Smooth muscle cell of bladder (primary cell): ENCODE measurements at places on chromosomes 2 and 18. TPM values are rescaled to one million over a fixed set of nuclear protein-coding genes. Genes with fewer than 3 reads are reported as not detected.

The COL5A2 gene
- total RNA-seq: 779 and 785 TPM in 2 replicates

The CNDP1 gene
- not detected in 2 replicates for total RNA-seq

The PID1 gene
- total RNA-seq: 28.3 and 36.1 TPM in 2 replicates

The DLGAP1 gene
- total RNA-seq: 0.09 and 0.14 TPM in 2 replicates

The PSTPIP2 gene
- 5.5 and 5.7 TPM in 2 replicates for total RNA-seq

The LRRTM4 gene
- total RNA-seq: 0.09 TPM in 1 of 2 replicates, not detected in the other

The CPO gene
- 0.09 TPM in 1 of 2 replicates, not detected in the other for total RNA-seq

The SERPINB2 gene
- total RNA-seq: 0.74 and 1.00 TPM in 2 replicates

The GBX2 gene
- 0.14 TPM in 1 of 2 replicates, not detected in the other for total RNA-seq

The DNAH7 gene
- 0.28 and 0.55 TPM in 2 replicates for total RNA-seq

The C2orf66 gene
- not detected in 2 replicates for total RNA-seq

The LDLRAD4 gene
- 0.71 and 3.1 TPM in 2 replicates for total RNA-seq

The AQP12A gene
- not detected in 2 replicates for total RNA-seq

The CXCR1 gene
- total RNA-seq: not detected in 2 replicates

The TANC1 gene
- 16.3 and 20.2 TPM in 2 replicates for total RNA-seq

The COLEC11 gene
- 0.57 and 1.4 TPM in 2 replicates for total RNA-seq

The EML6 gene
- 1.8 and 5.5 TPM in 2 replicates for total RNA-seq

The LHCGR gene
- not detected in 2 replicates for total RNA-seq

The GALR1 gene
- not detected in 2 replicates for total RNA-seq

The TXNDC2 gene
- total RNA-seq: under 0.01 TPM in 2 replicates

The MROH2A gene
- total RNA-seq: under 0.01 and 0.14 TPM in 2 replicates

The TSGA10 gene
- 3.4 and 4.3 TPM in 2 replicates for total RNA-seq

The CIB4 gene
- total RNA-seq: not detected in 2 replicates

The IL1RL1 gene
- total RNA-seq: 0.14 and 0.18 TPM in 2 replicates

The KCNJ3 gene
- total RNA-seq: not detected in 2 replicates

The HSPD1 gene
- total RNA-seq: 182 and 183 TPM in 2 replicates

The MEIS1 gene
- 155 and 304 TPM in 2 replicates for total RNA-seq
